ENCODE measurements at places on chromosomes 7 and 10.
A peak's percentile ranks its signal among the peaks of the same experiment; 100 is the strongest.

GRCh38 chr10:126085806-126086205, 189.4 kb downstream of the FANK1 start:
- DNase-seq, result no peak

GRCh38 chr10:76010703-76011102, 579.3 kb downstream of the LRMDA start:
- DNase-seq, result no peak

DNA sequence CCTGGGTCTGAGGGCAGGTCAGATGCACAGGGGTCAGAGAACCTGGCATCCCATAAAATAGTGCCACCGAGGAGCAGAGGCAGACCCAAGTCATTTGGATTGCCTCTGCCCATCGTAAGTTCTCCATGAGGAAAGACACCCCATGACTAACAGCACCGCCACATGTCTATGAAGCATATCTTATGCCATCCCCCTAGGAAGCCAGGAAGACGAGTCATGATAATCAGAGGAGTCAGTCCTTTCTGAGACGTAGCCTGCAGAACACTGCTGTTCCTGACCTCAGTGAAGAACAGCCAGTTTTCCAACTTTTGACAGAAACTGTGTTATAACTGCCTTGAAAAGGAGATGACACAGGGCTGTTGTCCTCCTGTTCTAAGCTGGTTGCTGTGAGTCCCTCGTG, 51.2 kb downstream of the INSYN2A start:
- no peak for DNase-seq

DNA sequence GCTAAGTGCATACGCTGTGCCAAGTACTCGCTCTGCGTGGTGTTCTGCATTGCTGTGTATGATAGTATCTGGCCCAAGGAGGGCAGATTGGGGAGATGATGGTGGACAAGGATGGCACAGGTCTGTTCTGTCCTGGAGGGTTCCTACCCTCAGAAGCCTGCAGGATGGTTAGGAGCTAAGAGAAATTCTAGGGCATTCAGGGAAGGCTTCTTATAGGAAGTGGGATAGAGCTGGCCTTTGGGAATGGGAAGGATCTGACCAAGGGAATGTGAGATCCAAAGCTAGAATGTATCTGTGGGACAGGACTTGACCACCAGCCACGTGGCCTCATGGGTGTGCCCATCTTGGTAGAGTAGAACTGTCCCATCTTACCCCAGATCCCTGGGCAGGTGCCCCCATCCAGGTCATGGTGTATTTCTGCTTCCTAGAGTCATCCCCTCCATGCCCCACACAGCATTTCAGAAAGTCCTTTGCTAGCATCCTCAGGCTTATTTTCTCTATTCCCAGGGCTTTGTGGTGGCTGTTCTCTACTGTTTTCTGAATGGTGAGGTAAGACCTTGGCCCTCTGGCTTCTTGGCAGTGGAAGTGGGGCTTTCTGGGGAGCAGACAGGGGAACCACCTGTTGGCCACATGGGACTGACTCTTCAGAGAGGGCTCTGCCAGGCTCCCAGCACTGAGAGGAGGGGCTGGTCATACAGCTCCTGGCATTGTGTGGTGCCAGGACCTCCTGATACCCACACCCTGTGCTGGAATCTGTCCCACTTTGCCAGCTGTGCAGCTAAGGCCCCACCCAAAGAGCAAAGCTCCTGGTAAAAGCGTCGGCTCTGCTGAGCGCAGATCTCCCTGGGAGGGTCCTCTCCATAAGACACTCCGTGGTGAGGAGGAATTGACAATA, 52.5 kb downstream of the ADCYAP1R1 start:
- no peak for DNase-seq

- no peak for DNase-seq
Observed at GRCh38 chr10:33706746-33707145, 372.3 kb upstream of the NRP1 start.

DNA sequence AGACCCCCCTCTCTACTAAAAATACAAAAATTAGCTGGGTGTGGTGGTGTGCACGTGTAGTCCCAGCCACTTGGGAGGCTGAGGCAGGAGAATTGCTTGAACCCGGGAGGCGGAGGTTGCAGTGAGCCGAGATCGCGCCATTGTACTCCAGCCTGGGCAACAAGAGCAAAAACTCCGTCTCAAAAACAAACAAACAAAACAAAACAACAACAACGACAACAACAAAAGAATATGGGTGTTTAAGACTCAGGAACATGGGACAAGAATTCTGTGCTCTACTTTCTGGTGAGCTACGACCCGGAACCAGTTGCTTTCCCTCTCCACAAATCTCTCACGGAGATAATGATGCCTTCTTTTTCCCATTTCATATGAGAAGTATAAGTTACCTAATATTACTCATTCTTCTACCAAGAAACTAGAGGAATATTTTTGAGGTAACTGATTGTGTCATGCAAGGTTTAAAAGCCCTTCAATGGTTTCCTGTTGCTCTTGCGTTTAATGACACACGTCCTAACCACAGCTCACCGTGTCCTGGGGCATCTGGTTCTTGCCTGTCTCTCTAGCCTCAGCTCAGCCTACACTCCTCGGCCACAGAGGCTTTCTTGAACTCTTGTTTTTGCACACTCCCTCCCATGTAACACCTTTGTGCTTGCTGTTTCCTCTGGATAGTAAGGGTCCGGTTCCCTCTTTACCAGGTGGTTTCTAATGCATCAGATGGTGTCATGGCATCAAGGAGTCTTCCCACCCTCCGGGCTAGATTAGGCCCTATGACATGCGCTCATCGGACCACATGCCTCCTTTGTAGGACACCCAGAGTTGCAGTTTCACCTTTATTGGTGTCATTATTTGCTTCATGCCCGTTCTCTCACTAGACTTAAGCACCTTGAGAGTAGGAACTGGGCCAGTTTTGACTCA, 67.5 kb downstream of the PFKFB3 start:
- DNase-seq, result peak; percentile 94

Measured in activated CD4-positive, alpha-beta T cell treated with anti-CD3 and anti-CD28 coated beads, Interleukin-10, Interleukin-2, amounts not matched to agents 100 ng/mL and 50 ng/mL, durations not matched to agents 16 hours and 8 hours (primary cell).